ENCODE measurements at places on chromosomes 7 and 10.

DNA sequence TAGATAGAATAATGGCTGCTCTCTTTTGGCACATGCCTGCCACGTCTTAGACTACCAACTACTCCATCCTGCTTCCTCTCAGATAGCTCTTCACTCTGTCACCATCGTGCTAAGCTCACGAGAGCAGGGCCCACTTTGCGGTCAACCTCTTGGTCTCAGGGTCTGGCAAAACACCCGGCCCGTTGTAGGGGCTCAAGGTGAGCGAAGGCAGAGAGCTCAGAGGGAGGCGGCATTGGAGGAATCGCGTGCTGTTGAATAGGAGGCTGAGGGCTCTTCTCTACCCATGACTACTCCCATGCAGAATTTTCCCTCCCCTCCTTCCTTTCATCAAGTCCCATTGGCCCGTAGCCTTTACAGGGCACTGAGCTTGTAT, 100.9 kb upstream of the DDC start:
- DNase-seq = no peak

DNA sequence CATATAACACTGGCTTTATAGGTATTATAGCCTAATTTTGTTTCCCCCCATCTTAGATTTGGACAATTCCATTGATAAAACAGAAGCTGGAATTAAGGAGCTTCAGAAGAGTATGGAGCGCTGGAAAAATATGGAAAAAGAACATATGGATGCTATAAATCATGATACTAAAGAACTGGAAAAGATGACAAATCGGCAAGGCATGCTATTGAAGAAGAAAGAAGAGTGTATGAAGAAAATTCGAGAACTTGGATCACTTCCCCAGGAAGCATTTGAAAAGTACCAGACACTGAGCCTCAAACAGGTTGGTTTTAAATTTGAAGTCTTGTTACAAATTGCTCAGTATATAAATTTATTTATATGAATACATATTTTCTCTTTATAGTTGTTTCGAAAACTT, 34.1 kb downstream of the SMC3 start:
- no peak for DNase-seq

GRCh38 chr7:130793855-130794618, 60.0 kb upstream of the KLF14 start:
- no peak for DNase-seq

DNA sequence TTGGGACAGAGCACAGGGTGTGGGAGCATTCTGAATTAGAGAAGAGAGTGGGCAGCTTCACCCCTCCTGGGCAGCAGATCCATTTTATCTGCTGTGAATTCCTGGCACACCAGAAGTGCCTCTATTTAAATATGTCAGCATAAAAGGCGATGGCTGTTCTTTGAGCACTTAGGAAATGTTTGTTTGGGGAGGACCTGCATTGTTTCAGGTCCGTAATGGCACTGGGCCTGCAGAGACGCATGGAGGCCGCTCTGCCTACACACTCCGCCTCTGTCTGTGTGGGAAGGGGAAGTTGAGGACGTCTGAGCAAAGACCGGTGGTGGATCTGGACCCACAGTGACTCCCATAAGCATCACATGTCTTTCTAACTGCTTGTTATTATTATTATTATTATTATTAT, 253.2 kb downstream of the CAMK1D start:
- DNase-seq = no peak

DNA sequence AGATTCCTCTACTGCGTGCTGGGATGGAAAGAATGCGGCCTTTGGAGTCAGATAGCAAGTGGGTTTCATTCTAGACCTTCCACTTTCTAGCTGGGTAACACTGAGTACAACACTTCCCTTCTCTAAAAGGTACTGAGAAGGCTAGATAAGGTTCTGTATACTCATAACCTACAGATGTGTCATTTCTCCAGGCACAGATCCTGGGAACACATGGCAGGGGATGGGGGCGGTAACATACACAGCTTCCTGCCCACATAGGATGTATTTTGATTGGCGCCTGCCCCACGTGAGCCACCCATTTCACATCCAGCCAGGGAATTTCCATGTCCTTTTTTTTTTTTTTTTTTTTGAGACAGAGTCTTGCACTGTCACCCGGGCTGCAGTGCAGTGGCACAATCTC, 31.8 kb downstream of the KLRG2 start:
- no peak for DNase-seq

- no peak for DNase-seq
These were observed 195.3 kb downstream of the FZD1 start for GRCh38 chr7:91459539-91459938.

- no peak for DNase-seq
These were observed 32.3 kb upstream of the IMMP2L start for GRCh38 chr7:111594602-111595001.

DNA sequence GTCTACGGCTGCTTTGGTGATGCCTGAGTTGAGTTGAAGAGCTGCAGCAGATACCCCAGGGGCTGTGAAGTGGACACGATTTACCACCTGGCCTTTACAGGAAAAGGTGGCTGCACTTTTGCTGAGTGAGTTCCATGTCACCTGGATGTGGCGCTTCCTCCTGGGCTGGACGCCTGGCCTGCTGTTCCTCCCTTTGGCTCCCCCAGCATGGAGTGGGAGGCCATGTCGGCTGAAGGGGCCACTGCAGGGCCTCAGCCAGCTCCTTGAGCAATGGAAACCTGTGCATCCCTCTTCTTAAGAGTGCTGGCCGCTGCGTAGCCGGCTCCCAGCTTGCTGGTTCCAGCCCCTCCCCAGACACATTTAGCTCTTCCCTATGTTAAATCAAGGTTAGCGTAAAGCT, 221.0 kb downstream of the GLRX3 start:
- no peak for DNase-seq

DNA sequence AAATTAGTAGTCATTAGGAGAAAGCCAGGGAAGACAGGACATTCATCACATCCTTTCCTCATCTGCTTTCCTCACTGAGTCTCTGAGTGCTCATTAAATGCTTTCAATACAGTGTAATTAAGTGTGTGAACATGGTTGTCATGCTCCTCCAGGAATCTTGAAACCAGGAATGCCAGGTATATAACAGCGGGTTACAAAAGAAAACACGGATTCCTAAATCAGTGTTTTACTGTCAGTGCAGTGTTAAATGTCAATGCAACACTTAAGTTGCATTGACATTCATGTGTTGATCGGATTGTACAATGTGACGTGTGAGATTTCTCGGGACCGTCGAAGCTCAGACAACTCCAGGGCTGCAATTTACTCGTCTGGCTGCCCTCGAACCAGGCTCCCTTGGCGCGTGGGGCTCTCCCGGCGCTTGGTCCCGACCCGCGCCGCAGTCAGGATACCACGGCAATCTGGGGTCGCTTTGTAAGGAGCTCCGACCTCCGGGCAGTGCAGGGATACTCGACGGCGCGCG, 455 bp upstream of the SPAG6 start:
- no peak for DNase-seq

DNA sequence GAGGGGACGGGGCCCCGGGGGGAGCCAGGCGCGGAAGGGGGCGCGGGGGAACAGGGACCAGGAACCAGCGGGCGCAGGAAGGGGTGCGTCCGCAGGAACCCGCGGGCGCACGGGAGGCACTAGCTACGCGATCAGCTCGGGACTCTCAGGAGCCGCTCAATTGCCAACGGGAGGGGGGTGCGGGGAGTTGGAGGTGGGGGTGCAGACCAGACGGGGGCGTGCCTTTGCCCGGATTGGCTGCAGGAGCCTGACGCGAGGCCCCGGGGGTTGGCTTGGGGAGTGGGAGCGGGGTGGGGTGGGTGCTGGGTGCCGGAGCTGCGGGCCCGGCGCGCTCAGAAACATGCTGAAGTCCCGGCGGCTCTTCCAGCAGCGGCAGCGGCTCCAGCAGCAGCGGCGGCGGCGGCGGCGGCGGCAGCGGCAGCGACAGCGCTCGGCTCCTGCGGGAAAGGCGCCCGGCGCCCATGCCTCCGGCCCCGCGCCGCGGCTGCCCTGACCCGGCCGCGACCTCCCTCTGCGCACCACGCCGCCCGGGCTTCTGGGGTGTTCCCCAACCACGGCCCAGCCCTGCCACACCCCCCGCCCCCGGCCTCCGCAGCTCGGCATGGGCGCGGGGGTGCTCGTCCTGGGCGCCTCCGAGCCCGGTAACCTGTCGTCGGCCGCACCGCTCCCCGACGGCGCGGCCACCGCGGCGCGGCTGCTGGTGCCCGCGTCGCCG, at the start of gene ADRB1:
Gene ADRB1 (plus strand): TSS at position 335 of the 715 bp plus-strand sequence. CDS start 267 bp downstream, at position 602.
- DNase-seq = no peak

DNA sequence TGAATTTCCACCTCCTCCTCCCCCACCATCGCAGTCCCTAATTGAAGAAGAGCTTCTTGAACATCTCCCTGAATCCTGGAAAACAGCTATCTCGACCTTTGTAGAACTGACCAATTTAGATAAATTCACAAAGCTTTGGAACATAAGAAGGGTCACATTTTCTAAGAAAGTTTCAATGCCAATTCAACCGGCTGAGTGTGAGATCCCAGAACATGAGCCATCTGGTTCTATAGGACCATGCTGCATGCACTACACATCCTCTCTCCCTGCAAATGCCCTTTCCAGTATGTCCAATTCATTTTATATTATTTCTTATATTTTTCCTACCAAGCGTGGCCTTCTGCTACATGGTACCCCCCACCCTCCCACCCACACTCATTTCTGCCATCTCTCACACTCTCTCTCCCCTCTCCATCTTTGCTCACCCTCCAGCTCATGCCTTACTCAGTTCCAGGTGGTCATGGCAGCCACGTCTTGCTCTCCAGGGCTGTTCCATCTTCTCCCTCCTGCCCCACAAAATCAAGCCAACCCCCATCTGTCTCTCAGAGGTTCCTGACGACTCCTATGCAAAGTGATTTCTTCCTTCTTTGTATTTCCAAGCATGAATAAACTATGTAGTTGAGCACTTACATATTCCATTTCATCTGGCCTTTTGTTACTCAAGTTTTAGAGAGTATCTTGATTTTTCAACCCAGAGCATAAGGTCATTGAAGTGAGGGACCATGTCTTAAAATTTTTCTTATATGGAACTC, 19.3 kb downstream of the FRMD4A start:
- DNase-seq = no peak

DNA sequence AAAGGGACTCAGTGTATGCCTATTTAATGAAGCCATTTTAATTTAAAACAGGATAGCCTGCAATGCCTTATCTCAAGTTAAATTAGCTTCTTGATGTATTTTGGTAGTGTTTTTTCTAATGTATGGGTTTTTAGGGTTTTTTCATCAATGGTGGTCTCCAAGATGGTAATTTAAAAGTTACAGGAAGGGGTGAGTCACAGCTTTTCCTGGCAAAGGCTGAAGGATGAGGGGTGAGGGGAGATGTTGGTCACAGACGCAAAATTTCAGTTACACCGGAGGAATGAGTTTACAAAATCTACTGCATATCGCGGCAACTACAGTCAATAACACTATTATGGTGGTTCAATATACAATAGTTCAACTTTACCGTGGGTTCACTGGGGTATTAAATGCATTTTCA, 31.6 kb downstream of the CCDC3 start:
- DNase-seq = no peak

- no peak for DNase-seq
These were observed 36.9 kb downstream of the NAMPT start for GRCh38 chr7:106247841-106248240.

DNA sequence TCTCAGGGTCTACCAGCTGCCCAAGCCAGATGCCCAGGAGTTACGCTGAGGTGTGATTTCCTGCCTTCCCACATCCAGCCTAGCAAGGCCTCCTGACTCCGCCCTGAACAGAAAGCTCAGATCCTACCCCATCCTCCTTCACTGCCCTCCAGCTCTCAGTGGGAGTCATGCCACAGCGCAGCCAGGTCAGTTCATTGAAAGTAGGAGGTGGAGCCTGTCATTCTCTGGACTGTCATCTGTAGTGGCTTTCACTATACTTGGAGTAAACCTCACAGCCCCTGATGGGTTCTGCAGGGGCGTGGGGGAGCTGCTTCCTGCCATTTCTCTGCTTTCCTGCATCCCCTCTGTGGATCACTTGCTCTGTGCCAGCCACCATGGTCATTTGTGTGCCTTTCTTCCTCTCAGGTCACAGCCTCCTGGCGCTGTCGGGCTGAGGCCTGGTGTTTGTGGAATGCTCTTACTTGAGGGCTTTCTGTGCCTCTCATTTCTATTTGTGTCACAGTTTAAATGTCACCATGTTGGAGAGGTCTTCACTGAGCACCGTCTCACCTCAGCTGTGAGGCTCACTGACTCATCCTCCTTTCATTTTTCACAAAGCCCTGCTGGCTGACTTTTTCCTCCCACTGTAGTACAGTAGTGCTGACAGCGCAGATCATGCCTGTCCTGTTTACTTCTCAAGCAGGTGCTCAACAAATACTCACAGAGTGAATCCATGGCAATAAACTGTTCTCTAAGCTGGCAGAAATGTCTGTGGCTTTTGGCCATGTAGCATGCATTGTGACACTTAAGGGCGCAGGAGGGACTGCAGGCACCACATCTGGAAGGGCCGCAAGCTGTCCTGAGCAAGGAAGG, 61.0 kb upstream of the TMEM248 start:
- DNase-seq = peak; percentile 18

GRCh38 chr10:132421847-132422751, 25.1 kb downstream of the PWWP2B start:
- no peak for DNase-seq

DNA sequence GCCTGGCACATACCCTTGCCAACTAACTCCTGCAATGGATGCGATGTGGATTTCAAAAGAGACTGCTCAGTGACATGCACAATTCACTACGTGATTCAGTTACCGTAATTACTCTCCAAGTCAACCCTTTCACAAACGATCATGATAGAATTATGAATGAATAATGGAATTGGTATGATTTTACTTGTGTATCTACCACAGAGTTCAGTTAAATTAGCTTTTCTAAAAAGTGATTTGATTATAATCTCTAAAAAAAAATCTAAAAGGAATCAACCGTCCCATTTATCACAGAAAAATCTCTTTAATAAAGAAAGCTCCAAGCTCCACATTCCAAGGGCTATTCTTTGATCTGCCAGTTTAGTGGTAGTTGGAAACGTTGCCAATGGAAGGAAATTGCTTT, 30.4 kb upstream of the RSU1 start:
- no peak for DNase-seq

DNA sequence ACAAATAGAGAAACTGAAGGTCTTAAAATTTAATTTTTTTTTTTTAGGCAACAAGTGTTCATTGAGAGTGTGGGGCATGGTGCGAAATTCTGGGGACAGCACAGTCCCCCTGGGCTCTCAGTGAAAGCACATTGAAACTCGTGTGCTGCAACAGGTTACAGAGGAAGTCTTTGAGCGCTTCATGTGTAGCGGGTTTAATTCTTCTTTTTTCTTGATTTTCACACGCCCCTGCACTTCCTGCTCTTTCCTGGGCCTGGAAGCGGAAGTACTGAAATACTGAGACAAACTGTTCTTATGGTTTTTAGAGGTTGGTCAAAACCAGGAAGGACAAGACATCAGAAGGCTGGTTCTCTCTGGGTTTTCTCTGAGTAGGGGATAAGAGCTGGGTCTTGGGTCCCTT, 203.5 kb downstream of the PTEN start:
- peak; percentile 41 for DNase-seq

- no peak for DNase-seq
These were observed 91.0 kb downstream of the CUBN start for GRCh38 chr10:17038627-17039026.
